ENCODE measurements at places on chromosomes 3 and 15.

- no peak for DNase-seq
Observed at GRCh38 chr3:195191580-195191979, 79.4 kb downstream of the XXYLT1 start.

GRCh38 chr3:171677706-171678105 lies 132.6 kb downstream of the PLD1 start:
- DNase-seq: no peak

DNA sequence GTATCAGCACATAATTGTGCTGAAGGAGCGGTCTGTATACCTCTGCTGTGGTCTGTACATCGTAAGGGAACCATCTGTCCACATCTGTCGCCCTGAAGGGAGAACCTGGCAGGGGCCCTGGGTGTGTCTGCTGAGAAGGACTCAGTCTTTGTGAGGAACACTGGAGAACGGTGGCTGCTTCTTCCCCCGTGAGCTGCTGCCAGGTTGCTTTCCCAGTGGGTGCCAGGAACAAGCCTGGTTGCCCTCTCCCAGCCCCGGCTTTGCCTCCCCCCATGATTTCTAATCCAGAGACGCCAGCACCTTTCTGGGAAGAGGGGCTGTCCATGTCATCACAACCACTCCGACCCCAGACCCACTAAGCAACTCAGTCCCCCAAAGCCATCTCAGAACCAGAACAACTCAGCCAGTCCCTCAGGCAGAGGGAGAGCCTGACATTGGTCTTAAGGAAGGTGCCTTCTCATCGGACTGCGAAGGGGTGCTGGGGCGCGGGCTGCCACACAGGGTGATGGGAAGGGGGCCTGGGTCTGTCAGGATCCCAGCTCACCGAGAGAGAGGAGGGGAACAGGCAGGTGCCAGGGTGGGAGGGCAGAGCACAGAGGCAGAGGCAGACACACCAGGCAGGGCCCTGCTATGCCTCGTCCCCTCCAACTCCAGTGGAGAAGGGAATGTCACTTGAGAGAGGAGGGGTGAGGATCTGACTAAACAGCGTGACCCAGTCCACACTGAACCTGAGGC lies 8.5 kb downstream of the TNK2 start:
- no peak for DNase-seq

DNA sequence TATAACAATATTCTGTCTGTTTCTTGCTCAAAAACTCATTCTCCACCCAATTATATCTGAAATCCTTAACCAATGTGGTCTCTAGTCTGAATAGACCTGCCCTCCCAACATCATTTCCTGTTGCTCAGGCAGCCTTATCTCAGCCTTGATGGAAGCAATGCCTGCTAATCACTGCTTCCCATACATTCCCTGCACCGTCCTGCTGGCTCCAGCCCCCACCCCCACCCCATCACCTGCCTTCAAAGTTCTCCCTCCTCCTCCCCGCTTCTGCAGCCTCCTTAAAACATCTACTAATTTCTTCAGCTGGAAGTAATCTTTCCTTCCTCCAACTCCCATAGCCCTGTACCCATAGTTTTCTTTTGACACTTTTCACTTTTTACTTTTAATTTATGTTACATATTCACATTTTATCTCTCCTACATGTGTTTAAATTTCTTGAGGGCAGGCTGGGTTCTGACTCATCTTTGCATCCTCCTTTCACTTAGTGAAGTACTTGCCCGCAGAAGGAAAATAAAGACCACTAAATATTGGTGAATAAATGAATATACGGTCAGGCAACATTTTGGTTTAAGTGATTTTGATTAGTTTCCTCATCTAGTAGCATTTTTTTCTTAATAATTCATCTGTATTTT lies 98.2 kb downstream of the MEIS2 start:
- no peak for DNase-seq

- no peak for DNase-seq
Observed at GRCh38 chr3:52237006-52237656, 1.8 kb downstream of the TWF2 start.

DNA sequence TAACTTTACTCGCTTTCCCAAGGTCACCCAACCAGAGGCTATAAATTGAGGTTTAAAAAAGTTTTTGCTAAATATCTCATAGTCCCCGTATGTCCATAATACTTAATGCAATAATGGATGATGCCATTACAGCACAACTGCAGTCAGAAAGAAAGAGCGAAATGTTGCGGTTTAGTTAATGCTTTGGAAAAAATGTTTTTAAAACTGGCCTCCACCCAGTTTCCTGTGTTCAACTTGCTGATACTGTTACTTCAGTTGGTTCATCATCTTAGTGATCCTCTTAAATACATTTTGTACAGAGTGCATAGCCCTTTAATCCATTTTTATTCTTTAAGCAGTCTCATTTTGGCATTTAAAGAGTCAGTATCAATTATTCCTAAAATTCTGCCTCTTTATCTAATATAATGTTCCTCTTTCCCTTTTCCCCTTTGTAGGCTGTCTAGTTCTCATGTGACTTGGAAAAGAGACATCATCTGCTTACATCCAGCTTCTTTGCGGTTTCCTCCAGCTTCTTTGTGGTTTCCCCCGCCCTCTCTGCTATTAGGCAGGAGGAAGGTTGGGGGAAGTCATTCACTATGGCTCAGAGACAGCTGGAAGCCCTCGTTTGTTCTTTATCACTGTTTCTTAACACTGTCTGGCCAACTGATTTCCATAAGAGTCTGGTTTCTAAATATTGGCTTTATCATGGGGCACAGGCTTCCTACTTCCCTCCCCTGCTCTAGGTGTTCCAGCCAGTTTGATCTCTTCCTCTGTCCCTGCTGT lies 154.3 kb downstream of the GOLIM4 start:
- DNase-seq: peak; percentile 92

DNA sequence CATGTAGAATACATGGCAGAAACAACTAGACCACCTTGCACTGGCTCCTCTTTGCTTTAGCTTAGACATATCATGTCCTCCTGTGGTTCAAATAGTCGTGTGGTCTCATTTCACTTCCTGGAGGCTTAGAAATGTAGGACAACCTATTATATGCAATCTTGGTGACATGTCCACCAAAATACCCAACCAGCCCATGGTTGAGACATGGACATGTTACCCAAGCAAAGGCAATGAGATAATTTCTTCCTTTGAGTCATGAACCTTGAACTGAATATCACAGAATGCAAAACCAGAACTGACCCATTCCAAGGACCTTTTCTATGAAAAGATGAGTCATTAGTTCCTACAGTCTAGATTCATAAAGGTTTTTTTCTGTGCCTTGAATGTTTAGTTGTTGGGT lies 309.0 kb upstream of the MDFIC2 start:
- DNase-seq: no peak

- DNase-seq: peak; percentile 67
Observed at GRCh38 chr15:73941044-73941443, 14.8 kb downstream of the LOXL1 start.

- DNase-seq: peak; percentile 85
Observed at GRCh38 chr15:71559098-71559497, 251.3 kb upstream of the NR2E3 start.

DNA sequence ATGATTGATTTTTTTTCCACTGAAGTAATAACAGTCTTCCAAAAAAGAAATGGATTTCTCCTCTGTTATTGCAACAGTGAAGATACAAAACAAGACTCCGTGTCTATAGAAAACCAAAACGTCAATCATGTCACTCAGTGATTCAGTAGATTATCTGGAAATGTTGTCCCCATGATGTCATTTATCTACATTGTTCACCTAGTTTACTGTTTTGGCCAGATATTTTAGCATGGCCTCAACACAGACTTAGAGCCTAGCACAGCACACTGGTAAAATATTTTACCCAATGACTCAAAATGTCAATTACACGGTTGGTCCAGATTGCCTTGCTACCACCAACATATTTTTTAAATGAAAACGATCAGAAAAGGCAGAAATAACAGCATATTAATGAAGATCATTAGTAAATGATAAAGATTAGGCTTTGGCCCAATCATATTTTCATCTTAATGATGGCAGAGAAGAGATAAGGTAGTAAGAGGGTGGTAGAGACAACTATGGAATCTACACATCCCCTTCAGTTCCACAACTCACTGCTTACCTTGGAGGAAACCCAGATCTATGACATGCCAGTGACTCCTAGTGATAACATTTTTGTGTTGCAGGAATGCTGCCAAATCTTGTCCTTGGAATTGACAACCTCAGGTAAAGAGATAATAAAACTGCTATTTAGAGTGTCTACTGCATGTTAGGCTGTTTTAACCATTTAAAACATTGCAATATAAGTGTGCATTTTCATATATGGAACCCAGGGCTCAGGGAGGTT lies 347.7 kb upstream of the ARPP21 start:
- DNase-seq: no peak

Data from HCEC 1CT (cell line).